Activated CD8-positive, alpha-beta memory T cell treated with anti-CD3 and anti-CD28 coated beads for 1 hour (primary cell): ENCODE measurements at places on chromosomes 4 and X.

DNA sequence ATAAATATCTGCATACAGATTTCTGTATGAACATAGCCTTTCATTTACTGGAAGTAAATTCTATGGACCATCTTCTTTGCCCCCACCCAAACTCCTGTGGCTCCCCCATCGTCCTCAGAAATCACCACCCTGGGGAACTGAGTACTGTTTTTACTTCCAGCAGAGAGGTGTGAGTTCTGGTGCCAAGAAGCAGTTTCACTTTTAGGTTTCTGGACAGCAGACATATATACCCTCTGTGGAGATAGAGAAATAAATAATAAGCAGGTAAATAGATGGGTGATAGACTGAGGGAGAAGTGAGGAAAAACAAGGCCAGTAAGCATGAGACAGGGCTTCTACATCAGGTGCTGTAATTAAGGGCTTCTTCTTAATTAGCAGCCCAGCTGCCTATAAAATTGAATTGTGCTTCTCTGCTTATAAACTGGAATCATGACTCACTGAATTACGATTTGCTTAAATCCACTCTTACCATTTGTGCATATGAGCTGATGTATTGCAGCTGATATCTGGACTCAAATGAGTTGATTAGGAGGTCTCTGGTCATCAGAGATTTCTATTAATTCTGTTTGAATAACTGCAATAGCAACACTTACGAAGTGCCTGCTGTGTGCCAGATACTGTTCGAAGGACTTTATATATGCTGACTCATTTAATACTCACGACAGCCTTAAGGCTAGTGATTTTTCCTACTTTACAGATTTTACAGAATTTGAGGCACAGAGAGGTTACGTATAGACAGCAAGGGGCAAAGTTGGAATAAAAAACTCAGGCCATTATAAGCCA lies 60.8 kb upstream of the DHX15 start:
- DNase-seq, result no peak

- no peak for DNase-seq
Measured at GRCh38 chr4:163941221-163941905, 446.9 kb downstream of the TMA16 start.

GRCh38 chr4:7659429-7660175 lies 224.9 kb upstream of the PSAPL1 start:
- no peak for DNase-seq

GRCh38 chr4:79604152-79604551 lies 196.1 kb upstream of the GK2 start:
- no peak for DNase-seq

DNA sequence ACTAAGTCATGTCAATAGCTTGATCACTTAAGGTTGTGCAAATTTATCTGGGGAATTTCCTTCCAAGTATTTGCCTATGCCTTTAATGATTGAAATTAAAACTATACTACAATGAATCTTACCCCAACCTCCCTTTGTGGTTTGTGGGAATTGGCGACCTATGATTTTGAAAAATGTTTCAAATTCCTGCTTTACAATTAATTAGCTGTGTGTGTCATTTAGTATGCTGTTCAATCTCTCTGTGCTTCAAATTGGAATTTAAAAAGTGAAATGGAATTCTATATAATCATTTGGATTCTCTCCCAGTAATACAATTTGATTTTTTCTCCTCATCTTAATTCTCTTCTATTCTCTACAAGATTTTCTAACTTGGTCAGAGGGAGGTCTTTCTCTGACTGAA lies 2319.5 kb downstream of the ARAP2 start:
- no peak for DNase-seq

DNA sequence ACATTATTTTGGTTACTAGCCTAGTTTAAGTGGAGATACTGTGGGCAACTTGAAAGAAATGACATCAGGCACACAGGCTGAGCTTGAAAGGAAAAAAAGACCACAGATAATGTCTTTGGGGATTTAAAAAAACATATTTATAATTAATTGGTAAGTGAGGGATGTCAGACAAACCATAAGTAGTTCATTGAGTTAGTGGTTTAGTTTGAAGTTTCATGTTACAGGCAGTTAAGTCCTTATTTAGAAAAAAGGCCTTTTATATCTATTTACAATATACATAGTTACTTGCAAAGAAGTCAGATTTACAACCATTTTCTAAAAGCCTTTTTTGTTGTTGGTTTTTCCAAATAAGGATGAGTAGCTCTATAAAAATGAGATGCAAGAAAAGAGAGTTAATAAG lies 89.2 kb downstream of the CDS1 start:
- no peak for DNase-seq

GRCh38 chr4:177339477-177340374 lies 30.1 kb downstream of the NEIL3 start:
- DNase-seq, result no peak

DNA sequence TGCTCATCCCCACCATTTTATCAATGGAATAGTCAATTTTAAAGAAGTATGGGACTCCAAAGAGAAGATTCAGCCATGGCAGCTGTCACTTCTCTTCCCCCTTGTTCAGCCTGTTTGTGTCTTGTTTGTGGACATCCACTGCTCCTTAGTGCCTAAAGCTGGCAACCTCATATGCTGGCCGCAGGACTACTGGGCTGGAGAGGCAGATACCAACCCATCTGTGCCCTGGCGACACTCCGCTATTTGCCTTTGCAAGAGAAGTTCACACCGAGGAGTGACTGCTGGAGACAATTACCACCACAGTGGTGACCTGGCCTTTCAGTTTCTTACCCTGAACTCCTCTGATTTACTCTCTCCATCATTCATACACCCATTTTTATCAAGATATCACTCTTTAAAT lies 64.3 kb downstream of the NHSL2 start:
- no peak for DNase-seq

DNA sequence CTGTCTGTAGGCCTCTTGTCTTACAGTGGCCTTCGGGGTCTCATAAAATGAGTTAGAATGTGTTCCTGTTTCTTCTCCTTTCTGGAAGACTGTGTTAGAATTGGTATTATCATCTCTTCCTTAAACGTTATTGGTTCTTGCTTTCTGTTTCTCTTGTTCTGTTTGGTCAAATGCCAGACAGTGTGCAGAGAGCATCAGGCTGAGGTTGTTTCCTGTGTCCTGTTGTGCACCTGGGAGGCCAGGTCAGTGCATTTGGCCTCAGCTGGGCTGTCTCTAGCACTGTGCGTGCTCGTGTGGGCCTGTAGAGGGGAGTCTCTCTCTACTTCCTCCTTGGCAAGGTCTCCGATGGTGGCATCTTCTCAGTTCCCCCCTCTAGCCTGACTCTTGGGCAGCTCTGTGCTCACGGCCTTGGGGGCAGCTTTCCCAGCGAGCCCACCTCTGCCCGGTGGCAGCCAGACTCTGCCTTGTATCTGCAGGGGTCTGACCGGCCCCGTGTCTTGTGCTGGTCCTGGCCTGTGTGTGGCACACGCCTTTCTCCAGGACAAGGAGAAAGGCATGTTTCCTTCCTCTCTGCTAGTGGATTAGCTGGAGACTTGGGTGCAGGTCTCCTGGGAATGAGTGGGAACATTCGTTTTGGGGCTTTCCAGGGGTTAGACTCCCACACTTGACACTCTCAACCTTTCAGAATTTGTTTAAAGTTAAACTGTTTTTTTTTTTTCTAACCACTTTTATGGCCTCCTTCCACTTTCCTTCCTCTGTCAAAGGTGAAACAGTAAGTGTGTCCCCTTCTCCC lies 62.3 kb downstream of the FAM193A start:
- DNase-seq, result no peak

DNA sequence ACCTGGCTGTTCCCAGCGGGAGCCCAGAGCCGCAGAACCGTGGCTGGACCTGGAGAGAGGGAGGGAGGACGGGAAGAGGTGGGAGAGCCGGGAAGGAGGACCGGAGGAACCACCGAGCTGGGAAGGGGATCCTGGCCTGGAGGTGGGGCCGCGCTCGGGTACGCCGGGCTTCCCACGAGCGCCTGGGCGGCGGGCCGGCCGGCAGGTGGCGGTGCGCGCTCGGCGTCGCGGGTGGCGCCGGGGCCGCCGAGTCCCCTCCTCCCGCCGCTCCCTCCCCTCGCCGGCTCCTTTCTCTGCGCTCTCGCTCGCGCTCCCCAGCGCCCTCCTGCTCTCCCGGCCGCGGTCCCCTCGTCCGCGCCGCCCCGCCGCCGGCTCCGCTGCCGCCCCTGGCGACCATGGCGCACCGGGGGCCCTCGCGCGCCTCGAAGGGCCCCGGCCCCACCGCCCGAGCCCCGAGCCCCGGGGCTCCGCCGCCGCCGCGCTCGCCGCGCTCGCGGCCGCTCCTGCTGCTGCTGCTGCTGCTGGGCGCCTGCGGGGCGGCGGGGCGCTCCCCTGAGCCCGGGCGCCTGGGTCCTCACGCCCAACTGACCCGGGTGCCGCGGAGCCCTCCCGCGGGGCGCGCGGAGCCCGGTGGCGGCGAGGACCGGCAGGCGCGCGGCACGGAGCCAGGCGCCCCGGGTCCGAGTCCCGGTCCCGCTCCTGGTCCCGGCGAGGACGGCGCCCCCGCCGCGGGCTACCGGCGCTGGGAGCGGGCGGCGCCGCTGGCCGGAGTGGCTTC lies at the start of gene SORCS2:
Gene SORCS2 (plus strand): TSS at position 287 of the 778 bp plus-strand sequence.
- DNase-seq, result peak; percentile 27

DNA sequence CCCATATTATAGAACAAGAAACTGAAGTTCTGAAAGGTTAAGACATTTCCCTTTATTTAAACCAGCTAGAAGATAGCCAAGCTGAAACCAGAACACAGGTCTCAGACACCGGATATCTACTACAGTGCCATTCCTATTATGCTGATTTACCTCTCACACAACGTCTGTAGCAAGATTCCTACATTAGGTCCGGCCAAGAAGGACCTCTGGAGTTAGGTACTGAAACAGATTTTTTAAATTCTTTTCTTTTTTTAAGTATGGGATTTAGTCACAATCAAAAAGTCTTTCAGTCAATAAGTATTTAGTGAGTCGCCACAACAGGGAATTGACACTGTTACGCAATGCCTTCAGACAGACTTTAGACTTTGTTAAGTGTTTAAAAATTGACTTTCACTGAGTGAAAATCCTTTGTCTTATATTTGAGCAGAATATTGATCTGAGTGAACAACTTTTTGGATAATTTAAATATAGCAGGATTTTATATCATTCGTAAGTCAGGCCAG lies 26.5 kb upstream of the SPANXN4 start:
- DNase-seq, result no peak

DNA sequence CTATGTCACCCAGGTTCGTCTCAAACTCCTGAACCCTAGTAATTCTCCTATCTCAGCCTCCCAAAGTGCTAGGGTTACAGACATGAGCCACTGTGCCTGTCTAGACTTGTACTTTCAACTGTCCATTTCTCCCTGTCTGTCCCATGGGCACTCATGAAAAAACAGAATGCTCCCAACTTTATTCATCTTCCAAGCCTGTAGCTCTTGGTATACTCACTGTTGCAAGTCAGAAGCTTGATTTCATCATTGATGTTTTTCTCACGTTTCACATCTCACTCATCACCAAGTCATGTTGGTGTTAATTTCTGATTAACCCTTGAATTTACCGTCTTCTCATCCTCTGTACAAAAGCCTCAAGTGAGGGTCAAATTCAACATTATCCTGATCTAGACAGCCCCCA lies 7.3 kb upstream of the SRP72 start:
- no peak for DNase-seq

GRCh38 chrX:136816975-136817374 lies 36.2 kb upstream of the ARHGEF6 start:
- DNase-seq, result no peak

GRCh38 chrX:97030947-97031346 lies 147.2 kb downstream of the RPA4 start:
- DNase-seq, result no peak

- no peak for DNase-seq
Measured at GRCh38 chr4:142913461-142914030, 67.4 kb upstream of the INPP4B start.

- no peak for DNase-seq
Measured at GRCh38 chrX:140507982-140508305, 3.1 kb upstream of the SOX3 start.

GRCh38 chrX:131264665-131265064 lies 24.4 kb downstream of the IGSF1 start:
- no peak for DNase-seq

- no peak for DNase-seq
Measured at GRCh38 chr4:42965326-42965725, 72.8 kb downstream of the GRXCR1 start.

GRCh38 chr4:20618731-20619130 lies 81.5 kb upstream of the PACRGL start:
- DNase-seq, result no peak

GRCh38 chr4:5340991-5341451 lies 289.7 kb downstream of the STK32B start:
- DNase-seq, result no peak

- no peak for DNase-seq
Measured at GRCh38 chrX:110192516-110192915, 125.4 kb downstream of the AMMECR1 start.

DNA sequence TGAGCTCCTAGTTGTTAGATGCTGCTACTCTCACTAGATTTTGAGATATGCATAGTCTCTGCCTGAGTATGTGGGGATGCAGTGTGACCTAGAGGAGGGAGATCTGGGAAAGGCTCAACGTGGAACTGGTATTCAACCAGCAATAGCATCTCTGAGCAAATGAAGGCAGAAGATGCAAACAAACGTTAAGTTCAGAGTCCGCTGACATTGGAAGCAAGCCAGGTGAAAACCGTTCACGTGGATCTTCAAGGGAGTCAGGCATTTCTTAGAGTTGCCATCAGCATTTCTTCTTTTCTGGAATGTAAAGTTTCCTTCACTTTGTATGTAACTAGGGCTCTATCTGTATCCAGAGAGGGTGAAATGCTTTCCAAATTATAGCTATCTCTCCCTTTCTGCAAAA lies 59.9 kb downstream of the C4orf51 start:
- DNase-seq, result no peak

DNA sequence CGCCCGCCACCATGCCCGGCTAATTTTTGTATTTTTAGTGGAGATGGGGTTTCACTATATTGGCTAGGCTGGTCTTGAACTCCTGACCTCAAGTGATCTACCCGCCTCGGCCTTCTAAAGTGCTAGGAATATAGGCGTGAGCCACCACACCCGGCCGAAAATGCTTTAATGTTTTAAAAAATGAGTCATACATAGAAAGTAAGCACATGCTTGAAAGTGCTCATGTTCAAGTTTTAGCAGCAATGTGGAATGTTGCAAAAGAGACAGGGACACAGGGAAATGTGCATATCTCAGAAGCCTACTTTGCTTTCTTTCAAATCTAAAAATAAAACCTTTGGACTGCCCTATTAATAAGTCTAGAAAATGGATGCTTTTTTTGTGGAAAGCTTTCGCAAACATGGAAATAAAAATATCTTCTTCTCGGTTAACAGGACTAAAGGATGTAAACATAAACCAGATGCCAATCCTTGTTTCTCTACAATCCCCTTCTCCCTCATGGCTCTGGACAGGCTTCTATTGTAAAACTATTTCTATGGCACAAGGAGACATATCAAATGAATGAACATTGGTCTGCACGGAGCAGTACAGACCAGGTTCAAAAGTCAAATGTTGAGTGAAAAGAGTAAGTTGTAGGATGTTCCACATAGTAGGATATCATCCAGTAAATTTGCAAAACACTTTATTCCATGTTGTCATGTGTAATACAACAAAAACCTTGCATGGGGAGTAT lies 15.0 kb downstream of the MECP2 start:
- DNase-seq, result no peak
